ENCODE measurements at places on chromosomes 12 and 14.

DNA sequence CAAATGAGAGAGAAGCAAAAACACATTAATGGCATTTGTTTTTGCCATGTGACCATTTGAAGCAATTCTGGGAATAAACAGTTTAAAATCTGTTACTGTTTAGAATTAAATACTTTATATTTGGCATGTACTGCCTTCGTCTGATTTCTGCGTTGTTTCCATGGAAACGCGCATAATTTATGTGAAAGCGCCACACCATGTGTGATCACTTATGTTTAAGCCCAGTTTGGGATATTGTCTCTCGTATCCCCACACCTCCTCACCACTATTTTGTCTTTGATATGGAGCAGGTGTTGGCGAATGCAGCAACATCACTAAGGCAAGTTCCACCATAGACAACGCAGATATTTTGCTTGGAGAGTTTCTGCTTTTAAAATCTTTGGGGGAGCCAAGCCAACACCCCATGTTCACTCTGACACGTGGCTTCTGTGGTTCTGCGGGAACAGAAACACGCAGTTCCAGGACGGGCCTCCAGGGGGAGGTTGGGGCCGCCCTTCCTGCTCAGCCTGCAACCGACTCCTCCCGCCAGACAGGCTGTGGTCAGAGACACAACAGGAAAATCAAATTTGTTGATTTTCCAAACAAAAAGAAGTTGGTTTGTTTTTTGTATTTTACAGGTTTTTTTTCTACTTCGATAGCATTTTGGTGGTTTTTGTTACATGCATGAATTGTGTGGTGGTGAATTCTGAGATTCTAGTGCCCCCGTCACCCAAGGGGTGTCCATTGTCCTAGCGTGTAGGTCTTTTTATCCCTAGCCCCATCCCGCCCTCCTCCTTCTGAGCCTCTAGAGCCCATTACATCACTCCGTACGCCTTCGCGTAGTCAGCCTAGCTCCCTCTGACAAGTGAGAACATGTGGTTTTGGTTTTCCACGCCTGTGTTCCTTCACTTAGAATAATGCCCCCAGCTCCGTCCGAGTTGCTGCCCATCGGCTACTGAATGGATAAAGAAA lies 101.9 kb upstream of the SFSWAP start:
- DNase-seq: peak; percentile 77

GRCh38 chr12:106839333-106839732 lies 64.9 kb downstream of the RIC8B start:
- DNase-seq: no peak

DNA sequence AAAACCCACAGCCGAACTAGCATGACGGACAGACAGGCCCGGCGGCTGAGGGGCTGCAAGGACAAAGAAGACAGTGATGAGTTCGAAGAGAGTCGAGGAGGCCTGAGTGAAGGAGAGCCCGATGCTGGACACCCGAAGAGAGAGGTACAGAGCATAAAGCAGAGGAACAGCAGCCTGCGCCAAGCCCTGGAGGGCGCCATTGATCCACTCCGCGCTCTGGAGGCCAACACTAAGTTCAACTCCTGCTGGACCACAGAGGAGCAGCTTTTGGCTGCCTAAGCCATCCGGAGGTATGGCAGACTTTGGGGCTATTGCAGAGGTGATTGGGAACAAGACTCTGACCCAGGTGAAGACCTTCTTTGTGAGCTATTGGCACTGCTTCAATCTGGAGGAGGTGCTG lies 7.8 kb upstream of the PLXNC1 start:
- DNase-seq: peak; percentile 54

DNA sequence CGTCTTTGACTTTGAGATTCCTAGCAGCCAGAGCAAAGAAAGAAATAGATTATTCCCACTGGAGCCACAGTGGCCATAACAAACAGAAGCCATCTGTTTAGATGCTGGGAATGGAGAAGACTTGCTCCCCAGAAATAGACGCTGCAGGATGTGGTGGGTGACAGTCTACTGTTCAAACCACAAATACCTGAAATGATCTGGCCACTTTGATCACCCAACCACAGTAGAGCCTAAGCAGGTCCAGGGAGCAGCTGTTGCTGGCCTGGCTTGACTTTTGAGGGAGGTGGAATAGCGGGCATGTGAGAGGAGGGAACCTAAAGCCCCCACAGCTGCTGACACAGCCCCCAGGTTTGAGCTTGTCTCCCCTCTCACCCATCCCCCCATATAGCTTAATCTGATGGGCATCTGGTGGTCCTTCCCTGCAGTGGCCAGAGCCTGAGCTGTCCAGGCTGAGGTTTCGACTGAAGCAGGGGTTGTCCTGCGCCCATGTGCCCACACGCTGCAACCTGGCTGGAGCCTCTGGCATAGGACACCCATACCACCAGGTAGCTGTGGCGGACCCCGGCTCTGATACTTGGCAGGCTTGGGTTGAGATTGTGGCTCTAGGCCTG lies 38.7 kb downstream of the SH2B3 start:
- peak; percentile 60 for DNase-seq

DNA sequence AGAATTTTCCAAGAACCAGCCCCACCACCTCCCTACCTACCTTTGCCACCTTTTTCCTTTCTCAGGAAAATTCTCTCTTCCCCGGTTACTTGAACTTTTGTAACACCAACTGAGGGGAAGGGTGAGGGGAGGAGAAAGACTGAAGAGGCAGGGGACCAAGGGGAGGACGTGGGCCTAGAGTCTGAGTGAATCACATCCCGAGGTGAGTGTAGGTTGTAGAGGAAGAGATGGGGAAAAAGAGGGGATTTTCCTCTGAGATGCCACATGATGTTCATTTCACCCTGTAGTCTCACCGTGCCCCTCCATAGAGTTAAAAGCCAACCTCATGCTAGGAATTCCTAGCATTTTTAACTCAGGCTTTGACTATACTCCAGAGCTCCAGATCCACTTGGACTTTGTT lies 311.8 kb downstream of the RPAP3 start:
- DNase-seq: no peak

DNA sequence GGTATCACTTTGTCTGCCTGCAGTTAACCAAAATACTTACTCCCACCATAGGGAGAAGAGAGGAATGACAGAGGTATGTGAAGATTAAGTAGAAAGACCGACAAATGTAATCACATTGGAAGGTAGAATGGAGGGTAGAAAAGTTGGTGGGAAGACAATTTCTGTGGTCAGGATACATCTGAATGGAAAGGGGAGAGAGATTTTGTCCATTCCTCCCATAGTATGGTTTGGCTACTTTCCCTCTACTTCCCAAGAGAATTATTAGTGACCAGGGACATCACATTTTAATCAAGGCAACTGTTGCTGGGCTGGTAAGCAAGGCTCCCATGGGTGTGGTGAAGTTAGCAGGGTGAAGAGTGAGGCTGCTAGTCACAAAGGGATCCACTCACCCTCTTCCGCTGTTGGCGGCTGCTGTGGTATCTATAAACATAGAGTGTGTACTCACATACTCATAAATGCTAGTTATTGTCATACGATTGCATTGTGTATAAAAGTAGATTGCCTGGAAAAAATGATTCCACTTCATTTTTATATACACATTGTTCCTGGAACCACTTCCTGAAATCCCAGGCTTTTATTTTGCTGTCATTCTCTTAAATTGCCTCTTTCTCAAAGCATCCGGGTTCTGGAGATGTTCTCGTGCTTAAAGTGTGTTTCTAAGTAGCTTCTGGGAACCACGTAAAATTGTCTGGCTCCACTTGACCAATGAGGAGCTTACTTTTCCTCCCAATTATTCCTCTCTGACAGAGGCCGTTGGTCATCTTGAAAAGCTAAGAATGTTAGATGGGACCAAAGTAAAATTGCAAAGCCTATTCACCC lies 413.1 kb downstream of the ZFP36L1 start:
- DNase-seq: no peak

GRCh38 chr12:42568952-42569915 lies 20.3 kb downstream of the PRICKLE1 start:
- peak; percentile 33 for DNase-seq

DNA sequence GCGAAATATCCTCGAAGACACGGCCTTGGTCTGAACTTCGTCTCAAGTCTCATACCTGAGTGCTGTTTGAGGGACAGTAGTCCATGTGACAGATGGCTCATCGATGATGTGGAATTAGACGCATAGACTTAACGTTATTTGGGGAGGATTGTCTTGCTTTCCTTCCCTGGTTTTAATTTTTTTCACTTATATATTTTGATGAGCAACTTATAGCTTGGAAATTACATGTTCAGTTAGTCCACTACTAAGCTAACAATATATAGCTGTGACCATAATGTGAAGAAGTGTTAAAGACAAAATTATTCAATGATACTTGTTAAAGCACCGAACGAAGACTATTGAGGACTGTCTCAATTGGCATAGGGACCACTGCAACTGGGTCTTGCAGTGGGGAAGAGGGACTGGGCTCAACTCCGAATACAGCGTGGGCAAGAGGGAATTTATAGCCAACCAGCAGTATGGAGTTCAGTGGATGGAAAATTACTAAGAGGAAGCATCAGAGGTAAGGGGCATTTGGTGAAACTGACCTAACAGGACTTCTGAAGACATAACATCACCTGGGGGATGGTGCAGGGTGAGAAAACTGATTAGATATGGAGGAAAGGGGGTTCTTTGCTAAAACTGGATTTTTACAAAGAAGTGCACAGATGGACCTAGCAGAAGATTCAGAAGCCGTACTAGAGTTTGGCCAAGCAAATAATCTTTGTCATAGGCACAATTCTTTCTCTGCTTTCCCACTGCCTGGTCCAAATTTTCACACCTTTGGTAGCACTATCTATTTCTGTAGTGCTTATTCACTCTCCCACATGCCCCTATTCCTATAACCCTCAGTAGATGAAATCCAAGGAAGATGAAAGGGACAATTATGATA lies 910 bp upstream of the TM7SF3 start:
- no peak for DNase-seq

DNA sequence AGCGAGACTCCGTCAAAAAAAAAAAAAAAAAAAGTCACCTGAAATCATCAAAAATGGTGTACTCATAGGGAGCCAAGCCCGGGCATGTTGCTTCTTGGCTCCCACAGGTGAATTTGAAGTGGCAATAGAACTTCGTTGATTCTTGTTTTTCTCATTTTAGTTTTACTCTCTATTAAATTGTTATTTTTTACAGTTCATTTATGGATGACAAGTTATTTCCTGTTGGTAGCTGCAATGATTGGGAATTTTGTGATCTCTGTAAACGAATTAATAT lies 1.3 kb downstream of the TM7SF3 start:
- DNase-seq: no peak

GRCh38 chr12:65955452-65955851 lies 131.2 kb downstream of the HMGA2 start:
- DNase-seq: no peak

- DNase-seq: no peak
Measured at GRCh38 chr12:51917746-51918453, 10.6 kb downstream of the ACVRL1 start.

DNA sequence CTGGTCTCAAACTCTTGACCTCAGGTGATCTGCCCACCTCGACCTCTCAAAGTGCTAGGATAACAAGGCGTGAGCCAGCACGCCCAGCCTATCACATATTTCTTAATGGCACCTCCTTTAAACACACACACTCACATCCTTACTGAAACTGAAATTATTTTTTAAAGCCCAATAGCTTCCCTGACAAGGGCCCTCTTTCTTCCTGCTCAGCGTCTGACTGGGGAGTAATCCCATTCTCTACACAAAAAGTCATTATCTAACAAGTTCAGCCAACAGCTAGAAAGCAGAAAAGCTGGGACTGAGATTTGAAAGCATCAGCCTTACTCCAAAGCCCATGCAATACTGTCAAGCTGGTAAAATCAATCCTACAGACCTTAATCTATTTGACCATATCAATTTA lies 10.0 kb upstream of the AICDA start:
- no peak for DNase-seq

DNA sequence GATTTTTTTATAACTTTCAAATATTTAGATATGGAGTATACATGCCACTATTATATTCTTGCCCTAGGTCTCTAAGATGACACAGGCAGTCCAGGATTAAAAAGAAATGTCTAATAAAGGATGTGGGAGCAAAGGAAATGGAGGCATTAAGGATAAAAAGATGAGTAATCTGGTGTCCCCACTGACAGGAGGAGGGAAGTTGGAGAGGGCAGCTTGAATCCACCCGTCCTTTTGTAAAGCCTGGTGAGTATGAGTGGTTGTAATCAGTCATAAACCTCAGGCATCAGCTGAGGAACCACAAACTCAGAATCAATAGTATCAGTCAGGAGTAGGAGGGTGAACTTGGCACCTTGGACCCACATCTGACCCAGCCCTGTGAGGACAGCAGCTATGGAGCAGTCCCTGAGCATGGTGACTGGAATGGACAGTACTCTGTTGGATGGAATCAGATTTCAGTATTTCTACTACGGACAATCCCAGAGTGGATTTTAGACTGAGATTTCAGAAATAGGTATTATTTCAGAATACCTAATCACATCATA lies 100.5 kb downstream of the EXOC5 start:
- DNase-seq: no peak

GRCh38 chr12:123498126-123498825 lies 35.2 kb downstream of the RILPL1 start:
- no peak for DNase-seq

GRCh38 chr12:4137015-4137414 lies 136.5 kb upstream of the CCND2 start:
- DNase-seq: no peak

DNA sequence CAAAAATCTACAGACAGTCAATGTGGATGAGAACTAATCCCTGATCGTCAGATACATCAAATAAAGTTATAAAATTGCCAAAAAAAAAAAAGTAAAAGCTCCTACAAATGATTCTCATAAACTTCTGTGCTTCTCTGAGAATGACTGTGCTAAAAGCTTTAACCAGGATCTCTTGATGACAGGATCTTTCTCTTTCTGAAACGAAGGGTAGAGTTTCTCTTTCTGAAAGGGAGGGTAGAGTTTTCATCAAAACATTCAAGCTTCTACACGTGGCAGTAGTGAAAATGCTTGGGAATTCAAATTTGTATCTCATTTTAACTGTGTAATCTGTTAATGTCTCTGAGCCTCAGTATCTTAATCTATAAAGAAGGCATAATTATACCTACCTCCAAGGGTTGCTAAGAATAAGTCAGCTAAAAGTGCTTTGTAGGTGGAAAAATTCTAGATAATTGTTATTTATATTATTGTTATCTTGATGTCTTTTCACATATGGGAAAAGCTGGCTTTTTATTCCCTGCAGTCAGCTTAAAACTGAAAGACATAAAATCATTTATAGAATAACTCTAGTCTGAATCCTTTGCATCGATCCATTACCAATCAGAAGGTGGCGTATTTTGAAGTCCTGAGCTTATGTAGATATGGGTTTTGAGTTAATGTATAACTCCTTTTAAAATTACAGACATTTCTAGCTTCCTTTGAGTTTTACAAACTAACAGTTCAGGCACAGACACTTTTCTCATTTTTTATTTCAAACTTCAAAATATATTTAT lies 157.4 kb downstream of the DACT1 start:
- no peak for DNase-seq
